ENCODE measurements at places on chromosomes 7 and 10. TPM values are rescaled to one million over a fixed set of nuclear protein-coding genes. Genes with fewer than 3 reads are reported as not detected.

TMEM270 gene
- total RNA-seq = 1.7 TPM

CYCS gene
- total RNA-seq = 287 TPM

SKIDA1 gene
- total RNA-seq = 0.53 TPM

PLXNA4 gene
- 0.36 TPM for total RNA-seq

EEPD1 gene
- 29.2 TPM for total RNA-seq

MYOF gene
- total RNA-seq = 317 TPM

RBP4 gene
- total RNA-seq = not detected

TMEM236 gene
- 0.05 TPM for total RNA-seq

GNAT3 gene
- total RNA-seq = not detected

SDHAF3 gene
- total RNA-seq = 8.4 TPM

GPNMB gene
- 333 TPM for total RNA-seq

CCT6A gene
- 538 TPM for total RNA-seq

PAX4 gene
- total RNA-seq = not detected

BUD31 gene
- total RNA-seq = 228 TPM

SLIT1 gene
- total RNA-seq = not detected

HOXA4 gene
- total RNA-seq = 2.0 TPM

KLHL7 gene
- 89.8 TPM for total RNA-seq

MYOZ1 gene
- total RNA-seq = 1.1 TPM
